ENCODE measurements at places on chromosomes 2 and 18. TPM values are rescaled to one million over a fixed set of nuclear protein-coding genes. Genes with fewer than 3 reads are reported as not detected.

Gene OTOS
- total RNA-seq = not detected

Gene HOXD12
- total RNA-seq = not detected

Gene TMEM198
- 1.2 TPM for total RNA-seq

Gene NPAS2
- total RNA-seq = 31.8 TPM

Gene ALS2
- total RNA-seq = 15.5 TPM

Gene MPP4
- 4.7 TPM for total RNA-seq

Gene SIX3
- not detected for total RNA-seq

Gene SAG
- total RNA-seq = not detected

Gene EVA1A
- total RNA-seq = 28.4 TPM

Gene TMEM182
- total RNA-seq = 1.7 TPM

Gene CD207
- not detected for total RNA-seq

Gene STK11IP
- total RNA-seq = 9.7 TPM

Gene COLEC12
- 14.8 TPM for total RNA-seq
